CD4-positive, alpha-beta memory T cell (primary cell): ENCODE measurements at places on chromosomes 3 and 15. TPM values are rescaled to one million over a fixed set of nuclear protein-coding genes. Genes with fewer than 3 reads are reported as not detected.

DNA sequence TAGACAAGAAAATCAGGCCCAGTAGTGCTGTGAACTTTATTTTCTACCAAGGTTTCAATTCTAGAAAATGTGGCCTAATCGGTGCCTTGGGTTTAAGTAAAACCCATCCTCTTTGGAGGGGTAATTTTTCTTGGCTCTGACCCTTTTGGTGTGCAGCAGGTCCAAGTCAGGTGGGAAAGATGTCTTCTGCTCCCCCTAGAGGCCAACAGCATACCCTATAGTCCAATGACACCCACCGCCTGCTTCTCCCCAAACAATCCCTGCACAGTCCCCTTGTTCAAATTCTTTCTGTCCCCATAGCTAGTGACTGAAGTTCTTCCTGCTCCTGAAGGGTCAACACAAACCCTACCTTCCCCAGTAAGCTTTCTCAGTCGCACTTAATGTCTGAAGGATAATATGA lies 261.8 kb upstream of the GOLGA6L4 start:
- no peak overlapping the region for H3K4me3 ChIP-seq
- no peaks in the 10 kb centered on the region for H3K36me3 ChIP-seq
- H3K27me3 ChIP-seq, result no peaks in the 10 kb centered on the region
- no peak overlapping the region for H3K27ac ChIP-seq
- no peaks in the 10 kb centered on the region for H3K4me1 ChIP-seq
- no peak for DNase-seq

Gene CEP19
- 8.2 TPM for total RNA-seq

Gene SI
- total RNA-seq, result not detected

- H3K27me3 ChIP-seq, result no peaks in the 10 kb centered on the region
- H3K4me3 ChIP-seq, result no peak overlapping the region
- H3K27ac ChIP-seq, result no peak overlapping the region
These were observed 231.1 kb upstream of the COL8A1 start for GRCh38 chr3:99407257-99407656.

- no peak overlapping the region for H3K4me3 ChIP-seq
- no peak for DNase-seq
- no peak overlapping the region for H3K27ac ChIP-seq
- no peaks in the 10 kb centered on the region for H3K27me3 ChIP-seq
- no peaks in the 10 kb centered on the region for H3K36me3 ChIP-seq
These were observed 254.2 kb downstream of the FEZF2 start for GRCh38 chr3:62119139-62119538.

DNA sequence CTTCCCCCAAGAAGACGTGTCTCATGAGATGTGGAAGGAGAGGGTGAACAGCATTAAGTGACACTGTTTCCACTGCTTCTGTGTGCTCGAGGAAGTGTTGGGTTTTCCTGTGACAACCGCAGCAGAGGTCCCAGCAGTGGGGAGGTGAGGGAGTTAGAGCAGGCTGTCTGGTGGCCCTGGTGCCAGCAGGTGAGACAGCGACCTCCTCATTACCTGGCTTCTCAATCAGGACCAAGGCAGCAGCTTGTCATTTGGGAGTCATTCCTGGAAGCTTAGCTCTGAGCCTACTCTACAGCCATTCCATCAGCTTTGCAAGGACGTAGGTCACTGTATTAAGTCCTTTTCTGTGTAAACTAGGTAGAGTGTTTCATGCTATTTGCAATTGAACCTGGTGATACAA lies 63.3 kb upstream of the RGMA start:
- no peak overlapping the region for H3K4me3 ChIP-seq
- peaks cover 19% of the 10 kb centered on the region for H3K4me1 ChIP-seq
- no peak overlapping the region for H3K27ac ChIP-seq
- no peaks in the 10 kb centered on the region for H3K27me3 ChIP-seq
- DNase-seq, result peak; percentile 61

DNA sequence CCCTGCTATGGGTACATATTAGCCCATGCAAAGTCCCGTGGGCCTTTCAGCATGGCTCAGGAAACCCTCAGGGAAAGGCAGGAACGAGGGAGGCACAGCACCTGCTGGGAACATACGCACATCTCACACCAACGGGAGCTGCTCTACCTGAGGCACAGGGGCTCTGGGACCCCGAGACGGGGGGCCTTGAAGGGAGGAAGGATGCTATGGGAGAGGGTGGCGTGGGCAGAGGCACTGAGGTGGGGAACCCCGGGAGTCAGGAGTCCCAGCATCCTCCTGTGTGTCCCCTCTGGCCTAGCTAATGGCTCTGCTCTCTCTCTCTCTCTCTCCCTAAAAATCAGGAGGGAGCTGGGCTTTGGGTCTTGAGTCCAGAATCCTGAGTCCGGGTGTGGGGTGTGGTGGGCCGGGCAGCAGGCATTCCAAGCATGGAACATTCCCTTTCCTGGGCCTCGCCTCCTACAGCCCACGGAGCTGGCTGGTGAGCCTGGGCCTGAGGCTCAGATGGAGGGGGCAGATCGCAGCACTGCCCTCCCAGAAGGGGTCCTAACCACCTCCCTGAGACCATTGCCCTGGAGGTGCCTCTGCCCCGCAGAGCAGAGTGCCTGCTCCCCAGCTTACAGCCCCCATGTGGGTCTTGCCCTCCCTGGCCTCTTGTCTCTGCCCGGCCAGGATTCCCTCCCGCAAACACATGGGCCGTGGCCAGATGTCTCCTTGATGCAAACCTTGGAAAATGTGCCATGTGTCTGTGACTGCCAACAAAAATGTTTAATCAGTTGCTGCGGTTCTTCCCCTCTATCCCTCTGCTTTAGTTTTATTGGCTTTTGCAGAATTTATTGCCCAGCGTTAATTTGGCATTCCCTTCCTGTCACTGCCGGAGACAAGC lies 101.6 kb downstream of the TMEM266 start:
- H3K4me3 ChIP-seq, result no peak overlapping the region
- H3K4me1 ChIP-seq, result no peaks in the 10 kb centered on the region

GRCh38 chr3:59567661-59568060 lies 517.8 kb upstream of the CFAP20DC start:
- H3K4me1 ChIP-seq, result no peaks in the 10 kb centered on the region
- H3K27me3 ChIP-seq, result no peaks in the 10 kb centered on the region
- no peak for DNase-seq
- H3K4me3 ChIP-seq, result no peak overlapping the region
- H3K27ac ChIP-seq, result no peak overlapping the region
- no peaks in the 10 kb centered on the region for H3K36me3 ChIP-seq
